ENCODE measurements at places on chromosomes 2 and 18. TPM values are rescaled to one million over a fixed set of nuclear protein-coding genes. Genes with fewer than 3 reads are reported as not detected.

Gene GAL3ST2
- total RNA-seq = not detected

Gene NFATC1
- 0.72 TPM for total RNA-seq

Gene CNGA3
- not detected for total RNA-seq

Gene CYP27A1
- 3.9 TPM for total RNA-seq

Gene HNMT
- 3.4 TPM for total RNA-seq

Gene TLX2
- total RNA-seq = not detected

Gene WNT6
- under 0.01 TPM for total RNA-seq

Gene TOGARAM2
- under 0.01 TPM for total RNA-seq

Gene SLC5A7
- not detected for total RNA-seq

Gene RNU2-63P
- total RNA-seq = not detected

Gene CDK15
- total RNA-seq = not detected

Gene CFAP221
- total RNA-seq = not detected

Gene LIPT1
- total RNA-seq = 3.6 TPM

Gene ANXA4
- 59.3 TPM for total RNA-seq

Gene PREB
- total RNA-seq = 43.6 TPM

Gene CHN1
- total RNA-seq = 0.21 TPM

Gene ZNF514
- total RNA-seq = 15.9 TPM

Gene C1QL2
- total RNA-seq = not detected

Gene ZAP70
- total RNA-seq = not detected

Gene TRIM43
- not detected for total RNA-seq

Gene ALK
- not detected for total RNA-seq

Gene REG3G
- not detected for total RNA-seq

Gene DSG1
- 0.72 TPM for total RNA-seq

Data from tracheal epithelial cell (primary cell).